ENCODE measurements at places on chromosomes 7 and 10.
A peak's percentile ranks its signal among the peaks of the same experiment; 100 is the strongest.

DNA sequence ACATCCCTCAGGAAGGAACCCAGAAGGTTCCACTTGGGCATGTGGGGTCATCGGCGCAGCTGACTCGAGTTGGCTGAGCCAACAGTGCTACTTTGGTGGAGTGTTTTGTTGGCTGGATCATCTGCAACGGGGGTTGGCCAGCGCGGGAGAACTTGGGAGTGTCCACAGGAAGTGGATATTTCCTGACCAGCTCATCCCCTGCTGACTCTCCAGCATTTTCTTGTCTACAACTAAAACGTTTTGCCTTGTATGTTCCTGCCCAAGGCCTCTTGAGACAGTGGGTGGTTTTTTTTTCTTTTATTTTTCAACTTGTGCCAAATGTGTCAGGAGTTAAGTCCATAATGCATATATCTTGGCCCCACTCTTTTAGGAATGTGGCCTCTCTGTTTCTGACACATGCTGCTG is 208.6 kb downstream of the ZNF365 start:
- DNase-seq, result no peak

DNA sequence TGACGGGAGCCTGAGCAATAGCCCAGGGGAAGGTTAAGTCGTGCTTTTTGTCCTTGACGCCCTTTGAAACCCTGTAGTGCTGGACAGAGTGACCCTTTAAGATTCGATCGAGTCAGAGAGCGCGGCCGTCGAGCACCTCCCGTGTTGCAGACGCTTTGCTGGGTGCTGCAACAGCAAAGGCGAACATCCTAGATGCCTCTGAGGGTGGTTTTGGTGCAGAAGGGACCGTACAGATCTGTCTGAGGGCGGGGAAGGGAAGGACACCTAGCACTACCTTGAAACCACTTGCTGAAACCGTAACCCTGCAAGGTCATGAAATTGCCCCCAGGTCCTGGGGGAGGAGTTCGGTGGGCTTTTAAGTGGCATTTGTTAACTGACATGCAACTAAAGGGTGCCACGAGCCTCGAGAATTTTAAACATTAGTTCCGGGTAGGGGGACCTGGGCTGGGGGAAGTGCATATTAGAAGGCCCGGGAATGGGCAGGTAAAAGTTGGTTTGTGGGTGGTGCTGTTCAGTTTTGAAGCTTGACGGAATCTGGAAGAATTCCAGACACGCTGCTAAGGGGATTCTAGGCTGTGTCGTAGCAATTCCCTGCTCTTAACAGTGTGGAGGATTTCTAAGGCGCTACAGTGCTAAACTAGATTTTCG is 786 bp downstream of the ATP5F1C start:
- DNase-seq, result no peak

- DNase-seq, result no peak
Observed at GRCh38 chr7:91358303-91358702, 94.1 kb downstream of the FZD1 start.

GRCh38 chr10:29725133-29725720 is 90.5 kb upstream of the SVIL start:
- no peak for DNase-seq

DNA sequence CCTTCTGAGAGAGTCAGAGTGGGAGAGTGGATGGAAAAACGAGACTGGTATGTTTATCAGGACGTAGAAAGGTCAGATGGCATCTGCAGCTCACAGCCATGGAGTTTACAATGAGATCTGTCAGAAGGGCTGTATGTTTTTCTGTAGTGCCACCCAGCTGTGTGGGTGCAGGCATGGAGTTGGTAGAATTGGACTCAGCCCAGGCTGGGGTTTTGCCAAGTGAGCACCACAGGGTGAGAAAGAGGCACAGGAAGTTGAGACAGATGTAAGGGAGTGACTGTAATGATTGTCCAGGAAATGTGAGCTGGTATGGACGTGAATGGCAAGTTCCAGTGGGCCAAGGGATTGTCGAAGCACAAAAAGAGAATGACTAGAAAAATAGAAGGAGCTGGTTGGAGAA is 9.1 kb upstream of the ZYX start:
- DNase-seq, result peak; percentile 56

DNA sequence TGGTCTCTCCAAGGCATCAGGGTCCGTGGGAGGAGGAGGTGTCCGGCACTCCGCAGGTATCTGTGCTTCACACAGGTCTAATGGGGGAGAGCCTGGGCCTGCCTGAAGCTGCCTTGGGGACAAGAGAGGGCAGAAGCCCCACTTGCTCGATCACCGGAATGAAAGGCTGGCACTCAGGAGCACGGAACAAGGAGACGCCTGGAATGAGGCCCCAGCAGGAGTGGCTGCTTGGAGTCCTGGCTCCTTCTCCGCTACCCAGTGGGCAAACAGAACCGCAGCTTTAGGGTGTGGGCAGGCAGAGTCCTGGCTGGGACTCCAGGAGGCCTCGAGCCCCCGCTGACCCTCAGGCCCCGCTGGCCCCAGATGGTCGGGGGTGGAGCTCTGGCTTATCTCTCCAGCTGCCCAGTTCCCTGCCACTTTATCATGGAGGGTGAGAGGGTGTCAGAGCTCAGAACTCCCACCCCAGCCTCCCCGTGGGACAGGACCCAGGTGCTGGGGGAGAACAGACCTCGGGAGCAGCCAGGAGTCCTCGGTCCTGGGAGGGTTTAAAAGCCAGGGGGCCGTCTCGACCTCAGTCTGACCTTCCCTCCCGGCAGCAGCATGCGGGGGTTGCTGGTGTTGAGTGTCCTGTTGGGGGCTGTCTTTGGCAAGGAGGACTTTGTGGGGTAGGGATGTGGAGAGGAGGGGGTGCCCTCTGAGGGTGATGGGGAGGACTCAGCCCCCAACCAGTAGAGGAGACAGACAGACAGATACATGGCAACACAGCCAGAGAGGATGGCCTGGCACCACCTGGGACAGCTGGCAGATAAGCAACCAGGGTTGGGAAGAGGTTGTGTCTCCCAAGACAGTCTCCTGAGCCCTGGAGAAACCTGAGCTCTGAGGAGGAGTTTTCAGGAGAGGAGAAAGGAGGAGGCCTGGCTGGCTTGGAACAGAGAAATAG is at the start of gene CPA1:
Gene CPA1, plus strand, starts transcription at position 574 of the 940 bp plus-strand sequence. Its CDS starts 27 bp downstream, at position 601.
- DNase-seq, result no peak

GRCh38 chr10:69093933-69094332 is 6.0 kb downstream of the SRGN start:
- DNase-seq, result no peak

DNA sequence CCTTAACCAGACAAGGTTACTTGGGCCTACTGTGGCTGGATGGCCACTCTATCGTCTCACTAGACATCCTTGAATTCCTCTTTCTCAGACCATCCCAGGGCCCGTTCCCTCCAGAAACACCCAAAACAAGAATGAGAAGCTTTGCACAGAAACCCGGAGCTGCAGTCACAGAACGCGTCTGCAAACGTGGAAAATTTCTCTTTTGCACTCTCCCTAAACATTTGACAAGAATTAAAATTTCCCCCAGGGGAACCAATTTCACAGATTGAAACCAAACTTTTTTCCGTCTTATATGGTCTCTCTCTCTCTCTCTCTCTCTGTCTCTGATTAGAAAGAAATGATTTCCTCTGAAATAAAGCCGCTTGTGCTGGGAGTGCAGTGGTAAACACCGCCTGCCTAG is 120.7 kb downstream of the MKX start:
- DNase-seq, result no peak

Measured in PC-9 (cell line).